ENCODE measurements at places on chromosomes 16 and 17.

GRCh38 chr16:50808929-50809538, 67.1 kb downstream of the CYLD start:
- H3K27ac ChIP-seq: no peak overlapping the region
- no peak for DNase-seq
- H3K4me1 ChIP-seq: peaks cover 12% of the 10 kb centered on the region
- H3K36me3 ChIP-seq: no peaks in the 10 kb centered on the region

DNA sequence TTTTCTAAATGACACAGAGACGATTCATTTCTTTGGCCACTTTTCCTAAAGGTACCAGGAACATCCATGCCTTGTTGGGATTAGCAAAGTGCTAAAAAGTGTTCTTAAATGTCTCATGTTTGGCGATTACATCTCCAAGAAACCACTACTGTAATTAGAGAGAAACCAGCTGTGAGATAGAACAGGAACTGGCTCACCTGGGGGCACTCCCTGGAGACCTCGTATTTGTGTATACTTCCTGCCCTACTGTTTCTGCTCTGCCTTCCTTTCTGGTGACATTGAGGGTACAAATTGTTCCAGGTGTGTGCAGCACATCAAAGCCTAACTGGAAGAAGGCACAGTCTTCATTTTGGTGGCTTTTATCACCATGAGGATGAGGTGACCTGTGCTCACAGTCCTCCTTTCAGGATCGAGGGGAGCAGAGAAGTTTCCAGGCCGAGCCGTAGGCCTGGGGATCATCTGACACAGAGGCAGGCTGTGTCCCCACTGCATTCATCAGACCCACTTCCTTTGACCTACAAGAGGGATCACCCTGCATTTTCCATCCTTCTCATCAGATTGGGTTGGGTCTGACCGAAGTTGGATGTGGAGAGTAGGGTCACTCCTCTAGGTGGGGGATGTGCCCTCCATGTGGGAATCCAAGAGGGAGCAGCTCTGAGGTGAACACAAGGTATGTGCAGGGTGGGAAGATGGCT, 23.7 kb downstream of the CCL4 start:
- DNase-seq: no peak
- H3K36me3 ChIP-seq: no peaks in the 10 kb centered on the region
- H3K27ac ChIP-seq: no peak overlapping the region
- H3K4me3 ChIP-seq: no peak overlapping the region

GRCh38 chr16:55275167-55275566, 48.8 kb upstream of the IRX6 start:
- no peak overlapping the region for H3K27ac ChIP-seq
- no peak for DNase-seq
- no peak overlapping the region for H3K4me3 ChIP-seq
- H3K4me1 ChIP-seq: peaks cover 3% of the 10 kb centered on the region

DNA sequence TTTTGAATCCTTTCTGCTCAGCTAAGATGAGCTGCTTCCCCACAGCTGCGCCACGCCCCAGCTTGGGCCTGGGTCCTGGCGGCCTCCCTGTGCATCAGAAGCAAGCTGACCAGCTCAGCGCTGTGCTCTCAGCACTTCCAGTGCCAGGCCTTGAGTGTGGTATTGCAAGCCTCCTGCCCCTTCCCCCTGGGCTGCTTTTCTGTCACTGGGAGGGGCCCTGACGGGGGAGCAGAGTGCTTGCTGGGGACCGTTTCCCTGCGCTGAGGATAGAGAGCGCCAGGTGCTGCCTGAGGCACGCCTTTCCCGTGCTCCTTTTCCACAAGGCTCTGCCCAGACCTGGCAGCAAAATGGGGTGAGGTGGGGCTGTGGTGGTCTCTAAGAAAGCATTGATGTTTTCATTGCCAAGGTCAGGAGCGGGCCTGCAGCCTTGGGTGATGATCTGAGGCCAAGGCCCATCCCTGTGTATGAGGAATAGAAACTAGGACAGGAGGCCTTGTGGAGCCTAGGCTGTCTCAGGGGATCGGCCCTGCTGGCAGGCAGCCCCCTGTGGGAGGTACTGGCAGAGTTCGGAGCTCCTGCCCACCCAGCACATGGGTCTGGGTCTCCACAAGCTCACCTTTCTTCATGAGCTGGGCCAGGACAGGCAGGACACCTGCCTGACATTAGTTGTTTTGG, 29.7 kb downstream of the POLR3E start:
- no peak overlapping the region for H3K4me3 ChIP-seq
- DNase-seq: no peak
- H3K4me1 ChIP-seq: peaks cover 15% of the 10 kb centered on the region
- H3K27ac ChIP-seq: no peak overlapping the region

- no peaks in the 10 kb centered on the region for H3K36me3 ChIP-seq
- peaks cover 99% of the 10 kb centered on the region for H3K4me1 ChIP-seq
- no peaks in the 10 kb centered on the region for H3K27me3 ChIP-seq
- DNase-seq: no peak
- H3K4me3 ChIP-seq: no peak overlapping the region
- no peak overlapping the region for H3K27ac ChIP-seq
Observed at GRCh38 chr17:65039336-65039988, 17.1 kb downstream of the GNA13 start.

- H3K4me3 ChIP-seq: peak overlapping the region; percentile 95
- peaks cover 66% of the 10 kb centered on the region for H3K4me1 ChIP-seq
- no peaks in the 10 kb centered on the region for H3K27me3 ChIP-seq
- peak overlapping the region; percentile 100 for H3K27ac ChIP-seq
- DNase-seq: no peak
- H3K36me3 ChIP-seq: no peaks in the 10 kb centered on the region
Observed at GRCh38 chr17:46194393-46195216, 1.4 kb upstream of the KANSL1 start.

DNA sequence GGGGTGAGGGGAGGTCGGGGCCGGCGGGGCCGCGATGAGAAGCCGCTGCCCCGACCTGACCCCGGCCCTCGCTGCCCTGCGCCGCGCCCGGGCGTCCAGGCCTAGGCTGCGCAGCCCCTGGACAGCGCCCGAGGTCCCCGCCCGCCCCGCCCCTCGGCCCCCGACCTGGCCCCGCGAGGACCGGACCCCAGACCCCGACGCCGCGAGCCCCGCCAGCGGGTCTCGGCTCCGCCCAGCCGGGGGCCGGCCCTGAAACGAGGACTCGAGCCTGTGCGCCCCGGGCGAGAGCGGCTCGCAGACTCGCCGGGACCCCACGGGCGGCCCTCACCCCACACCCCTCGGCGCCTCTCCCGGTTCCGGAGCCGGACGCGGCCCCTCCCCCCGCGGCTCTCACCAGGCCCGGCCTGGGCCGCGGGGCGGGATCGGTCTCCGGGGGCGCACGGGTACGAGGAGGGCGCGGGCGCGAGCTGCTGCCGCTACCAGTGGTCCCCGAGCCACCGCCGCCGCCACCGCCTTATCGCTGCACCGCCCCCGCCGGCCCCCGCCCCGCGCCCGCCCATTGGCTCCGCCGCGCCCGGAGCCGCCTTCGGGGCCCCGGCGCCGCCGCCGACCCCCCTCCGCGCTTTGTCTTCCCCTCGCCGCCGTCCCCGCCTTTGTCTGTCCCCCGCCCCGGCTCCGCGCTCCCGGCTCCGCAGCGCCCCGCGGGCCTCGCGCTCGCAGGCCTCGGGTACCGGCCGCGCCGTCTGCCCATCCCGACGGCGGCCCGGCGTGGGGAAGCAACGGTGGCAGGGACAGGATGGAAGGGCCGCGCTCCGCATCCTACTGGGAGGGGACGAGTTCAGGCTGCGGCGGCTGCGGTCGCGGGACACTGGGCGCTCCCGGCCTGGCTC, at the start of gene LIMD2:
TSS of gene LIMD2 (minus strand) at position 488 of the 890 bp plus-strand sequence. CDS start 827 bp downstream, outside the sequence.
- peaks cover 41% of the 10 kb centered on the region for H3K4me1 ChIP-seq
- H3K27me3 ChIP-seq: no peaks in the 10 kb centered on the region
- H3K36me3 ChIP-seq: peaks cover 31% of the 10 kb centered on the region
- H3K27ac ChIP-seq: peak within 1 kb of the TSS; percentile 82

DNA sequence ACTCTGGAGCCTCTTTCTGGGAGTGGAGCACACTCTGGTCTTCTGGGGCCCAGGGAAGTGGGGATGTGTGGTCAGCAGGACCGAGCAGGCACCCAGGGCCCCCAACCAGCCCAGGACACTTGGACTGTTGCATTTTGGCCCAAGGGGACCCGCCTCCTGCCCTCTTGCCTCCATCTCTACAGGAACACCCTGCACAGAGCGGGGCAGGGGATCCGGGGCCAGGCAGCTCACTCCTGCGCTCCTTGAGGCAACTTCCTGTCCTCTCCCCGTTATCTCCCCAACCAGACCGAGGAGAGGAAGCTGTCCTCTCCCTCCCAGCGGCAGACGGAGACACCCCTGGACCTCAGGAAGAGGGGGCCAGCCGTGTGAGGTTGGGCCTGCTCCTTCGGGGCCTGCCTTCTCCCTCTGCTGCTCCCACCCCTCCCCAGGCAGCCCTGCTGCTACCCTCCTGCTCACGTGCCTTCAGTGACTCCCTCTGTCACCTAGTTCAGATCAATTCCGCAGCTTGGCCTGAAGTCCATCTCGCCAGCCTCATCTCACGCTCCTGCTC, 10.0 kb upstream of the ATP2A3 start:
- no peaks in the 10 kb centered on the region for H3K27me3 ChIP-seq
- no peak for DNase-seq
- no peak overlapping the region for H3K4me3 ChIP-seq
- no peaks in the 10 kb centered on the region for H3K36me3 ChIP-seq

- H3K27ac ChIP-seq: peak overlapping the region; percentile 16
- H3K27me3 ChIP-seq: no peaks in the 10 kb centered on the region
- no peak overlapping the region for H3K4me3 ChIP-seq
- peaks cover 87% of the 10 kb centered on the region for H3K4me1 ChIP-seq
- no peaks in the 10 kb centered on the region for H3K36me3 ChIP-seq
- DNase-seq: no peak
Observed at GRCh38 chr16:53771655-53772497, 67.9 kb downstream of the FTO start.

GRCh38 chr16:66403531-66404145, 23.5 kb upstream of the BEAN1 start:
- no peak overlapping the region for H3K27ac ChIP-seq
- peaks cover 16% of the 10 kb centered on the region for H3K36me3 ChIP-seq
- peaks cover 52% of the 10 kb centered on the region for H3K4me1 ChIP-seq
- no peak for DNase-seq

- H3K27me3 ChIP-seq: no peaks in the 10 kb centered on the region
- H3K36me3 ChIP-seq: peaks cover 24% of the 10 kb centered on the region
- peaks cover 13% of the 10 kb centered on the region for H3K4me1 ChIP-seq
- no peak overlapping the region for H3K27ac ChIP-seq
- no peak overlapping the region for H3K4me3 ChIP-seq
Observed at GRCh38 chr16:57519796-57520360, 16.5 kb downstream of the CCDC102A start.

- H3K27me3 ChIP-seq: no peaks in the 10 kb centered on the region
- peak; percentile 52 for DNase-seq
Observed at GRCh38 chr16:70703041-70703834, 17.4 kb upstream of the MTSS2 start.

- peaks cover 93% of the 10 kb centered on the region for H3K36me3 ChIP-seq
- no peaks in the 10 kb centered on the region for H3K27me3 ChIP-seq
- H3K4me1 ChIP-seq: peaks cover 6% of the 10 kb centered on the region
- peak; percentile 10 for DNase-seq
- no peak overlapping the region for H3K27ac ChIP-seq
Observed at GRCh38 chr17:82930043-82930923, 90.5 kb upstream of the ZNF750 start.

DNA sequence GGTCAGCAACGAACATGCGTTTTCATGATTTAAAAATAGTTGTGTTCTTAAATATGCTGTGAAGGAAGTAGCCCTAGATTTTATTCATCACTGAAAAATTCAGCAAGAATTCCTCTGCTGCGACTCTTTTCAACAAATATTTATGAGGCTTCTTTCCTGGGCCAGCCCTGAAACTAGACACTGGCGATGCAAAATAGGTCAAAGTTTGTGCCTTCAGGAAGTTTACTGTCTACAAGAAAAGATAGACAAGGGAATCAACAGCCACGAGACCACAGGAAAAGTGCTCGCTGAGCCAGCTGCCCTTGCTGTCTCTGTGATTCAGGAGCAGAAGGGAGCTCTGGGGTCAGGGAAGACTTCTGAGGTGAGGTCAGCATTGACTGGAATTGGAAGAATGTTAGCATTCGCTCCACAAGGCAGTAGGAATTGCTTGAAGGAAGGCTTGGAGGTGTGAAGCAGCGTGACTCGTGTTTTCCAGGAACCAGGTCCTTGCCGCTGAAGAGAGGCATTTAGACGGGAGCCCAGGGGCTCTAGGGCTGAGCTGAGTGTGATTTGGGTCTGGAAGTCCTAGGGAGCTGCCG, 1.9 kb upstream of the RPL26 start:
- no peak overlapping the region for H3K4me3 ChIP-seq
- H3K4me1 ChIP-seq: peaks cover 47% of the 10 kb centered on the region
- no peak for DNase-seq
- H3K36me3 ChIP-seq: peaks cover 22% of the 10 kb centered on the region
- no peak overlapping the region for H3K27ac ChIP-seq
- no peaks in the 10 kb centered on the region for H3K27me3 ChIP-seq

DNA sequence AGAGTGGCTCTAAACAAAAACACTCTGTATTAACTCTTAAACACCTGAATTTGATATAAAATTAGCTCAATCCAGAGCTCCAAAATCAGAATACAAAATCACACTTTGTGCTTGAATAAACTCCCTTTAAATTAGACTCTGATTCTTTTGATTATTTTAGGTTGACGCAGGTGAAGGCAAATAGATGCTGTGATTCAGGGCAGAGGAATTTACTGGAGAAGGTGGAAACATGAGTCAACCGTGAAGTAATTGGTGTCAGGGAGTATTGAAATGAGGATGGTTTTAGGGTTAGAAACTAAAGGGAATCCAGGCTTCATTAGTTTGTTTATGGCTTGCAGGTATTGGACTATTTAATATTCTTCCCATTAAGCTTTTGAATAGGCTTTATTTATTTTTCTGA, 37.1 kb upstream of the TEKT1 start:
- no peak overlapping the region for H3K27ac ChIP-seq
- H3K4me3 ChIP-seq: no peak overlapping the region
- DNase-seq: no peak
- H3K36me3 ChIP-seq: no peaks in the 10 kb centered on the region
- peaks cover 72% of the 10 kb centered on the region for H3K27me3 ChIP-seq

- H3K27me3 ChIP-seq: no peaks in the 10 kb centered on the region
- no peak for DNase-seq
- H3K4me3 ChIP-seq: no peak overlapping the region
Observed at GRCh38 chr17:14004927-14005620, 64.2 kb upstream of the COX10 start.

- no peaks in the 10 kb centered on the region for H3K27me3 ChIP-seq
- H3K4me1 ChIP-seq: no peaks in the 10 kb centered on the region
Observed at GRCh38 chr17:61967729-61968128, 39.9 kb upstream of the INTS2 start.

DNA sequence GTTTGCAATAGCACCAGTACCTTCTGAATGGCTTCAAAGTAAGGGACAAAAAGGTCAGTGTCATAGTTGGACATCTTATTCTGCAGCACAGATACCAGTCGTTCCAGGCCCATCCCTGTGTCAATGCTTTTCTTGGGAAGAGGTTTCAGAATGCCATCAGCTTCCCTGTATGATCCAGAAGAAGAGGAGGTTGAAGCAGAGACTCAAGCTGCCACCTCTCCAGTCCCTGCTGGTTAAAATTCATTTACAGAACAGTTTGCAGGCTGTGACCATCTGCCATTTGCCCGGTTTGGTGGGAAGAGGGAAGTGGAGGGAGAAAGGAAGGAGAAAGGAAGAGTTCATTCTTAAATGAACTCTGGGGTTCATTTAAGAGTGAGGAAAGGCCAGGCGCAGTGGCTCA, 18.4 kb upstream of the EXOSC6 start:
- H3K27ac ChIP-seq: no peak overlapping the region
- no peak for DNase-seq
- no peaks in the 10 kb centered on the region for H3K27me3 ChIP-seq
- no peak overlapping the region for H3K4me3 ChIP-seq

Measured in left ventricle myocardium inferior (tissue), 1 donor.